Cerebellar nuclear complex (tissue), 1 donor: ENCODE measurements at places on chromosomes 4 and X.

DNA sequence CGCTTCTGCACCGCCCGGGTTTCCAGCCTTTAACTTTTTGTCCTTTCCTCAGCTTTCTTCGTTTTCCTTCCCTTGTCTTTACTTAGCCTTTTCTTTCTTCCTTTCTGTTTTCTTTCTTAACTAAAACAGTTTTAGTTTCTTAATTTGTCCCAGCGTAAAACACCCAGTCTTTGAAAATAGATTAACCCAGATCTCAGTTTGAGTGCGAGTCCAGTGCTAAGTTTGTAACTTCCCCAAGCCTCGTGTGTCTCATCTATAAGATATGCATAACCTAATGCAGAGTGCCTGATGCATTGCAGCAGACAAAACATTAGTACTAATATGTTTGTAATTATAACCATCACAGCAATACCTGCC lies 460 bp upstream of the GEMIN8 start:
- DNase-seq = no peak

DNA sequence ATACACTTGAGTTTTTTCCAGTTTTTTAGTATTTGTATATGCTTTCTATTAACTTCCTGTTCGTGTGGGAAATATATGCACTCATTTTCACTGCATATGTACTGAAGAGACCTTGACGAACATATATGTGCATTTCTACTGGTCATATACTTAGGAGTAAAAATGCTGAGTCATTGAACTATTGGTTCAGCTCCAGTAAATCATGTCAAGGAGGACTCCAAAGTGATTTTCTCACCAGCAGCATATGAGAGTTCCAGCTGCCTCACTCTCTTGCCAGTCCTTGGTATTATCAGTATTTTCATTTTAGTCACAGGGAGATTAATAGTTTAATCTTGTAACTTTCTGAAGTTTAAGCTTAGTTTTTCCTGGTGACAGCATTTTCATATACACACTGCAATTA lies 2750.2 kb downstream of the ARAP2 start:
- no peak for DNase-seq

DNA sequence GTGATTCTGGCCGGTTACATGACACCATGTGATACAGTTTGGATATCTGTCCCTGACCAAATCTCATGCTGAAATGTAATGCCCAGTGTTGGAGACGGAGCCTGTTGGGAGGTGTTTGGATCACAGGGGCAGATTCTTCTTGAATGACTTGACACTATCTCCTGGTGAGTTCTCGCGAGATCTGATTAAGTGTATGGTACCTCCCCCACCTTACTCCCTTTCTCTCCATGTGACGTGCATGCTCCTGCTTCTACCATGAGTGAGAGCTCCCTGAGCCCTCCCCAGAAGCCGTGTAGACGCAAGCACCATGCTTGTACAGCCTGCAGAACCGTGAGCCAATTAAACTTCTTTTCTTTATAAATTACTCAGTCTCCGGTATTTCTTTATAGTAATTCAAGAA lies 23.6 kb downstream of the CPE start:
- DNase-seq = no peak

- no peak for DNase-seq
These were observed 90.8 kb downstream of the AASDH start for GRCh38 chr4:56296526-56296925.

- no peak for DNase-seq
These were observed 84.7 kb downstream of the OTC start for GRCh38 chrX:38437093-38437492.

DNA sequence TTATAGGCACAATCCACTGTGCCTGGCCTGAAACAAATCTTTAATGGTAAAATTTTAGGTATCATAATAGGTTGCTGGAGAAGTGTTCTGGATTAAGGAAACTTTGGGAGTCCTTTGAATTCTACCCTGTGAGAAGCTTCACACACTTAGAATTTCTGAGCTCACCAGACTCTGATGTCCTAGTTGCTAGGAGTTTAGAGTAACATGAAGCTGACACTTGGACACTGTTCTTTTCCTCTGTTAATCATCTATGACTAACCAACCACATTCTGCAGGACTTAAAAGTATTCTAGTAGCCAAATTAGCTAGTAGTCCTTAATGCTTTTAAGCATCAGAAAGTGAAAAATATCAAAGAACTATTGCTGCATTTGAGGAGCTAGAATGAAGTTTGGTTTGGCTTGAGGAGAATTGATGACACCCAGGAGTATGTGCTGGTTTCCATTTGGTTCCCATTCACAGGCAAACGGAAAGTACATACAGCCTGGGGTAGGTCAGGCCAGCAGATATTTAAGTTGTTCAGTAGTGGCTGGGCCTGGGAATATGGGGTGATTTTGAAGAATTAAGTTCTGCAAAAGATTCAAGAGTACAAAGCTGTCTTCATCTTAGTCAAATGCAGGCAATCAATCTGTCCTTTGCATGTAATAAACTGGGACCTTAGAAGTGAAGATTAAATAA lies 38.8 kb upstream of the IGFBP7 start:
- DNase-seq = no peak

DNA sequence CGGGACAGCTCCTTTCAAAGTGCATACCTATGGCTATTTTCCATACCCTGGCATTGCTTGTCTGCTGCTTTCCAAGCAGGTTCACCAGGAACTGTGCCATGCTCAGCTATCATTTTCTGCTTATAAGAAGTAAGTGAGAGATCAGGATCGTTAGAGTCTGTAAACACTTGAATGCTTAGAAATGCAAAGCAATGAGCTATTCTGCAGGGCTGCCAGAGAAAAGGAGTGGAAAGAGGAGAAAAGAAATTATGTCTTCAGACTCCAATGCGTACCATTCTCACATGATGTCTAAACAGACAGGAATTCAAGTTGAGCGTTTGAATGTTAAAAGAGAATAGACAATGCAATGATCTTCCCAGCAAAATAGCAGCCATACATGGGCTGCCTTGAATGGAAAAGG lies 245.5 kb upstream of the SLC7A11 start:
- no peak for DNase-seq

- DNase-seq = no peak
These were observed 570.9 kb downstream of the ADGRL3 start for GRCh38 chr4:61771056-61771455.

DNA sequence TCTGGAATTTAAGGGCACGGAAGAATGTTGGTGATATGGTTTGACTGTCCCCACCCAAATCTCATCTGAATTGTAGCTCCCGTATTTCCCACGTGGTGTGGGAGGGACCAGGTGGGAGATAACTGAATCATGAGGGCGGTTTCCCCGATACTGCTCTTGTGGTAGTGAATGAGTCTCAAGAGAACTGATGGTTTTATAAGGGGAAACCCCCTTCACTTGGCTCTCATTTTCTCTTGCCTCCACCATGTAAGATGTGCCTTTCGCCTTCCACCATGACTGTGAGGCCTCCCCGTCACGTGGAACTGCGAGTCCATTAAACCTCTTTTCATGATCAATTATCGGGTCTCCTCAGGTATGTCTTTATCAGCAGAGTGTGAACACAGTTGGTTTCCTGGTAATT lies 25.6 kb upstream of the DHRSX start:
- no peak for DNase-seq

GRCh38 chr4:153542834-153543233 lies 76.7 kb downstream of the TMEM131L start:
- DNase-seq = no peak
